ENCODE measurements at places on chromosomes 5 and 9. TPM values are rescaled to one million over a fixed set of nuclear protein-coding genes. Genes with fewer than 3 reads are reported as not detected.
A peak's percentile ranks its signal among the peaks of the same experiment; 100 is the strongest.

GRCh38 chr9:135508211-135508820 lies 7.8 kb downstream of the MRPS2 start:
- DNase-seq: no peak

DNA sequence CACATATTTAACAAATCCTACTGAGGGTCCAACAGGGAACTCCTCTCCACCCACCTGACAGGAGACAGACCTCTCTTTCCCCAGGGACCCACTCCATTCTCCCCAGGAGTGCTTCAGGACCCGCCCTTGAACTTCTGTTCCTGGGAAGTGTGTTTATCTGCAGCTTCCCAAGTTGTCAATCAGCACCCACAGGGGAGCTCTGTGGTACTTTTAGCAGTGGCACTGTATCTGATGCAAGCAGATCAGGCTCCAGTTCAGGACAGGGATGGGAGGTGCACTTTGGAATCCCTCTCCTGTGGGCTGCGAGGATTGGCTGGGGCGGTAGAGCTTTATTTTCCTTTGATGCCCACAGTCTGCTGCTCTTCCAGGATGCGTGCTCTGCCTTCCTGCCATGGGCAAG lies 8.7 kb downstream of the GALNT10 start:
- DNase-seq: peak; percentile 27

GRCh38 chr9:128254855-128255759 lies 20.7 kb downstream of the GOLGA2 start:
- peak; percentile 59 for DNase-seq

- no peak for DNase-seq
Observed at GRCh38 chr9:101209670-101210069, 175.1 kb downstream of the BAAT start.

DNA sequence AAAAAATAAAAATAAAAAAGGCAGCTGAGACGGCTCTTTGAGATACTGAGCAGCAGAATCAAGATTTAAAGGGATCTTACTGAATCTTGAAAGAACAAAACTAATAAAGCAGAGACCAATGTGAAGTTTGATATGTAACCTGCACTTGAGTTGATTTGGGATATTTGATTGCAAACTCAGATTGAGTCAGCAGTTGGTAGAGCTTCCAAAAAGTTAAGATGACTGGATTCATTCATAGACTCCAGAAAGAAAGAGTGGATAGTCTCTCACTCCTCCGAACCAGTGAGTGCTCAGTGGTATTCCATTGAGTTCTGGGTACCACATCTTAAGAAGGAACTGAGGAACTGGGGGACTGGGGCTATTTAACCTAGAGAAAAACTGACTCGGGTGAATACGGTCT lies 52.7 kb upstream of the TESK1 start:
- DNase-seq: peak; percentile 34

GRCh38 chr5:61320860-61321259 lies 11.2 kb upstream of the ZSWIM6 start:
- no peak for DNase-seq

IFNA13 gene
- not detected for total RNA-seq

ANXA1 gene
- 608 TPM for total RNA-seq

CTXN3 gene
- not detected for total RNA-seq
